ENCODE measurements at places on chromosomes 1 and 21.

DNA sequence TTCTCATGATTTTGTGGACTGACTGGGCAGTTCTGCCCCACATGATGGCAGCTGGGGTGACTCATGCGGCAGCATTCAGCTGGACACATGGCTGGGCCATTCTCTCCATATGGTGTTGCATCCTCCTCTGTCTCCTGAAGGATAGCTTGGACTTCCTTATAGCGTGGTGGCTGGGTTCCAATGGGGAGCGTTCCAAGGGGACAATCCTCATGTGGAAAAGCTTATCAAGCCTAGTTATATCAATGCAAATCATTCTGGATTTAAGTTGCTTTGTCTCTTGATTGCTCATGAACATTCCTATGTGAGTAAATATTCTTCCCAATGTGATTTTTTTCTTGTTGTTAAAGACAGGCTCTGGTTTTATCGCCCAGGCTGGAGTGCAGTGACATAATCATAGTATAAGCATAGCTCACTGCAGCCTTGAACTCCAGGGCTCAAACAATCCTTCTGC, 13.2 kb upstream of the SLC2A1 start:
- DNase-seq: no peak

DNA sequence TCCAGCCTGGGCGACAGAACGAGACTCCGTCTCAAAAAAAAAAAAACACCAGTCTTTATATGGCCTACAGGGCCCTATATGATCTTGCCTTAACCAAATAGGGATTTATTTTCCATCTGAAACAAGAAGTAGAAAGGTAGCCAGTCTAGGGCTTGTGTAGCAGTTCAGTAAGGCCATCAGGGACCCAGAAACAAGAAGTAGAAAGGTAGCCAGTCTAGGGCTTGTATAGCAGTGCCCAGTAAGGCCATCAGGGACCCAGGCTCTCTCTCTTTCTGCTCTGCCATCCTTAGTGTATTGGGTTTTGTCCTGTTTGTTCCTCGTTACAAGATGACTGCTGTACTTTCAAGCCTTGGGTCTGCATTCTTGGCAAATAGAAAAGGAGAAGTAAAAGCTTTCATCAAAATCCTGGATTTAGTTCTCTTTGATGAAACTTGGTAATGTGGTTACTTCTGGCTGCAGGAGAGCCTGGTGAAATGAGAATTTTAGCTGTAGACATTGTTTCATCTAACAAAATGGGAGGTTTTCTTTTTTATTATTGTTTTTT, 46.1 kb downstream of the PKN2 start:
- DNase-seq: no peak

GRCh38 chr1:208203848-208204609, 40.2 kb downstream of the PLXNA2 start:
- no peak for DNase-seq

- DNase-seq: no peak
Observed at GRCh38 chr1:214549604-214550003, 1.8 kb downstream of the PTPN14 start.

DNA sequence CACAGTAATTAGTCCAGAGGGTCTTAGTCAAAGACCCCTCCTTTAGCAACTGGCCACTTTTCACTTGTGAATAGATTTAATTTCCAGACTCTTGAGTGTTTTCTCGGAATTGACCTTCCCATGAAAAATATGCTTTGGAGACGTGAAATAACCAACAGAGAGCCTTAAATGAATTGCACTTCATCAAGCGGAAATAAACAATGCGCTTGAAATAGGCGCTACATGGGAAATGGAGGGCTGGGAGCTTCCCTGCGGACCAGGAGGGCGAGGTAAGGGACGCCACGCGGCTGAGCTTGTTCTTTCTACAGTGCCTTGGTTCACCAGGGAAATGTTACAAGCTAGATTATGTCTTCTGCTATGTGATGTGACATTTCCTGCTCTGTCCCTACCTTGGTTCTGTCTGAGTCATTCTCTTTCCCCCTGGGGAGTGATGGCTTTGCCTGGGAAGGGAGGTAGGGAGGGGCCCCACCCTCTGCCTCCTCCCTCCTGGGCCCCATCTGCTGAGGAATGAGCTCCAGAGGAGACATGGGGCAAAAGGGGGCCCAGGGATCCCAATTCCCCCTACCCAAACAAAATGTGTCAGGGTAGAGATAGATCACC, 619.3 kb downstream of the PTPRU start:
- no peak for DNase-seq

DNA sequence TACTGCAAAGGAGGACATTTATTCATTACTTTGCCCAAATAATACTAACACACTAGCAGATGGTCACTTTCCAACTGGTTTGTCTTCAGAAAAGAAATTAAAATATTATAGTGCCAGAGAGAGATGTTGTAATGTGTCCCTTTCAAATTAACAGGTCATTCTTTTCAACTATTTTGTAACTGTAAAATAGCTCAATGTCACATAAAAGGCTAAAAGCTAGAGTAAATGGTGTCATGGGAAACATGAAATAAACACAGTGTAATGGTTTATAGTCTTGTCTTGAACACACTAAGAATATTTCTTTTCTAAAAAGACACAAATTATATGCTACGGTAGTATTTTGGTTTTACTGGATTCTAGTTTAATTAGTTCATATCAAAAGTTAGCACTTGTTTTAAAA, 77.8 kb downstream of the ADGRL2 start:
- no peak for DNase-seq

GRCh38 chr1:228964178-228965089, 229.2 kb downstream of the RHOU start:
- DNase-seq: no peak

Measured in activated effector memory CD4-positive, alpha-beta T cell treated with Interleukin-2 at 50 U/mL for 16 hours (primary cell).